ENCODE measurements at places on chromosomes 2 and 18.
A peak's percentile ranks its signal among the peaks of the same experiment; 100 is the strongest.

GRCh38 chr2:202763916-202764315 is 107.7 kb downstream of the ICA1L start:
- DNase-seq: no peak

- DNase-seq: no peak
Observed at GRCh38 chr2:167924556-167924955, 322.8 kb downstream of the STK39 start.

DNA sequence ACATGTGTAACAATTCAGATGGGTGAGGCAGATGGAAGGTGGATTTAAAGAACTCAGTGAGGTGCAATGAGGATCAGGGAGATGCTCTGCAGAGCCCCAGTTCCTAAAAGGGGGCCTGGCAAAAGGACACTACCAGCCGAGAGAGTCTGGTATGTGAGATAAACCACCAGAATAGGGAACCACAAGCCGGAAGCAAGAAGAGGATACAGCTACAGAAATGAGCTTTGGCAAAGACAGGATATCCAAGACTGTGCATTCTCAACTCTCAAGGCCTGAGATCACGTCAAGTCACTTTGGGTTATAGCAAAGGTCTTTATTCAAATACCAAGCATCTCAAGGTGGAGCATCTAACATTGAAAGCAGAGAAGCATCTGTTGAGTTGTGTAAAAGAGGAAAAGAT is 293.5 kb downstream of the ARHGAP15 start:
- no peak for DNase-seq

- DNase-seq: no peak
Observed at GRCh38 chr2:218436992-218437391, 18.1 kb downstream of the VIL1 start.

- no peak for DNase-seq
Observed at GRCh38 chr2:143355870-143356269, 226.7 kb downstream of the ARHGAP15 start.

- no peak for DNase-seq
Observed at GRCh38 chr2:131034122-131035051, 58.9 kb downstream of the FAM168B start.

DNA sequence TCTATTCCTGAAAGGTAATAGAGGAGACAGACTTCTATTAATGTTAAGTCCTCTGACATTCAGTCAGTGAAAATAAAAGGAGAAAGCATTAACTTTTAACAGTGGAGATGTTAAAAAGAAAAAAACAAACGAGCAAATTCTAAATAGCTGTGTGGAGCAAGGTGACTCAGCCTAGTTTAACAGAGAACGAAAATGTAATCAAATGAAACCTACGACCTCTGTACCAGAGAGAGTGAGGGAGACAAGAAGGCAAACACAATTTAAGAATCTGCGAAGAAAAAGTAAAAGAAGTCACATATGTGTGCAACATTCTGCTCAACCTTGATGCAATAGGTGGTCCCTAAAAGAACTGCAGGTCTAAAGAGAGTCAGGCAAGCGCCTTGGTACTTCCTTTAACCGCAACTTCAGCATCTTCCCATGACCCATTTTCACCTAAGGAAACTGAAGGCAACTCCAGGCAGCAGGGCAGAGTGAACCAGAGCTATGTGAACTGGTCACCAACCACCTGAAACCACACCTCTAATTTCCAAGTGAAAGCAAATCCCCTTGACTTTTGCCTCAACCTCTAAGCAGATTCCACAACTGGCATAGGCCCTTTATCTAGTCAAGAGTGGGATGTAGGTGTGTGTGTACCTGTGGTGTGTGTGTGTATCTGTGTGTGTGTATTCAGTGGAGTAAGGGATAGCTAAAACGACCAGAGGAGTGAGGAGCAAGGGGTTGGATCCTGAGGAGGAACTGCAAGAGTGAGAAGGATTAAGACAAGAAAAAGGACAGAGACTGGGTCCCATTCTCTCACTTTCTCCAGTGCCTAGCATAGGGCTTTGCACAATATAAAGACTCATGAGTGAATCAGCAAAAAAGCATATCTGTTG is 43.0 kb downstream of the FIGN start:
- no peak for DNase-seq

DNA sequence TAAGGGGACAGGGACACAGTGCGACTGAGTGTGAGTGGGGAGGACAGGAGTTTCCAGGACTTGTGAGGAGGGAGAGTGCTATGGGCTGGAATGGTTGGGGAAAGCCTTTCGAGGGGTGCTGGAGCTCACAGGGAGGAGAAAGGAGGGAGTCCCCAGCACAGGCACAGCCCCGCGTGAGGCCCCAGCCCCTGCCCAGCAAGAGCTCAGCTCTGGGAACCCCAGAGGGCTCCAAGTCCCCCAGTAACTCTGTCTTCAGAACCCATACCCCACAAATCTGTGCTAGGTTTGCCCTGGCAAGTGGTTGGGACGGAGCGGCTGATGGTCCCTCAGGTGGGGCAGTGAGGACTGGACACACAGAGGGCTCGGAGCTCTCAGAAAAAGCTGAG is 75.4 kb downstream of the SFXN5 start:
- DNase-seq: no peak

DNA sequence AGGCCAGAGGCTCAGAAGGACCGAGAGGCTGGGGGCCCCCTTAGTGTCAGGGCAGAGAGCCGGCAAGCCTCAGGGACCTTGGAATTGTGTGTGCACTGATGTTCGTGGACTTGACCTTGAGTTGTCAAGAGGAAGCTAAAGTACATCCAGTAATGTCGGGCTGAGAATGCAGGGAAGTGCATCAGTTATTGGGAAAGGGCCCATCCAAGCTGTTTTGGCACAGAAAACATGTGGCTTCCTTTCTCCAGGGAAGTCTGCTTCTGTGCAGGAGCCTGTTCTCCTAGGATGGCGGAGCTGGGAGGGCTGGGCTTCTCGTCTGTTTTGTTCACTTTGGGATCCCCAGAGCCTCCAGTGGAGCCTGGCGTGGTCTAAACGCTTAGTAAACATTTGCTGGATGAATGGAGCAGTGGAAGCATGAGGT is 23.7 kb downstream of the ATOH8 start:
- no peak for DNase-seq

GRCh38 chr2:189092936-189093335 is 86.6 kb downstream of the COL5A2 start:
- no peak for DNase-seq

DNA sequence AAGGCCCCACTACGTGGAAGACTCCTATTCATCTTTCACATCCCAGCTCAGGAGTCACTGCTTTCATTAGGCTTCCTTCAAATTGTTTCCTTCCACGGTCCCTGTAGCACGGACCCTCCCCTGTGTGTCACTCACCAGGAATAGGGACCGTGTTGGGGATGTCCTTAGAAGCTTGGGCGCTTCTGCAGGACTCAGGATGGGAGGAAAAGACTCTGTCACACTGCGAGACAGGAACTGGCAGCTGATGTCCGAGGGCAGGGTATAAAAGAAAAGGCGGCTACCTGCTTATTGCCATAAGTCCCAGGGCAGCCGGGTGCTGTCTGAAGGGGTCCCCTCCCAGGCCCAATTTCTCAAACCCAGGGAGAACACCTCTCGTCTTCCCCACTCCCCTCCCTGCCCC is 79.1 kb downstream of the BCL2L11 start:
- DNase-seq: no peak

GRCh38 chr2:25480561-25480960 is 138.8 kb upstream of the DNMT3A start:
- DNase-seq: no peak

DNA sequence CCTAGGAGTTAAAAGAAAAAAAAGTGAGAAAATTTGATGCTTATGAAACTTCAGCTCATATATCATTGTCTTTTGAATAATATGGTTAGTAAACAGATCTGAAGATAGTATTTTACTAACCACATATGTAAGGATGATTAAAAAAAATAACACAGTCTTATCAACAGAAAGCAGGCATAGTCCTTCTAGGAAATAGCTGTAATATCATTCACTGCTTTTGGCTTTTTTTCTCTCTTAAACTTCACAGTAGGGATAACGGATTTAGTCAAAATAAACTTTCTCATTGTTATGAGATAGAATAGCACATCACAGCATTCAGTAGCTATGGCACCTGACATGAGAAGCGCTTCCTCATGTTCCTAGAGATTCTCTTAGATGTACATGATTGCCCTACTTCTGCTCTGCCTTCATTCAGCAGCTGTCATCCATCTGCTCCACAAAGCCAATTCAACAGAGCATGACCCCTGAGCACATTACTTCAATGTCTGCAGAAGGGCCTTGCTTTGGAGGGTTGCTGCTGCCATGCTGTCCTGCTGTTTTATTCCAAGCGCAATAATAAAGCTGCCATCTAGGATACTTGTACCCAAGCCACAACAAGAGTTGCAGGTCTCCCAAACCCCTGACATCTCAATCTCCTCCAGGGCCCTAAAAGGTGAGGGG is 67.0 kb downstream of the TTC21B start:
- no peak for DNase-seq

- peak; percentile 60 for DNase-seq
Observed at GRCh38 chr2:28958689-28959088, 22.4 kb upstream of the TOGARAM2 start.

DNA sequence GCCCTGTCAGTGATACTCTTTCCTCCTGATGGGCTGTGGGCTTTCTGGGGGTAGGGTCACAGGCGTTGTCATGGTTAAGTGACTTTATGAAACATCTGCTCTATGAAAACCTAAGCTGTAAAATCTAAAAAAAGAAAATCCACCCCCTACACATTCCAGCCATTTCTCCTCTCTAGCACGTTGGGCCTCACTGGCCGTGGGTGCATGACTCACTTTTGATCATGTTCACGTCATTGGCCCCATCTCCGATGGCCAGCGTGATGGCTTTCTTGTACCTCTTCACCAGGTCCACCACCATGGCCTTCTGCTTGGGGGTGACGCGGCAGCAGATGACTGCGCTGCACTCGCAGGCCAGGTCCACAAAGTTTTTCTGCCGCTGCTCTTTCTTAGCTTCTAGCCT is 39.3 kb upstream of the NARS1 start:
- no peak for DNase-seq

- no peak for DNase-seq
Observed at GRCh38 chr2:29246383-29247300, 131.4 kb downstream of the CLIP4 start.

DNA sequence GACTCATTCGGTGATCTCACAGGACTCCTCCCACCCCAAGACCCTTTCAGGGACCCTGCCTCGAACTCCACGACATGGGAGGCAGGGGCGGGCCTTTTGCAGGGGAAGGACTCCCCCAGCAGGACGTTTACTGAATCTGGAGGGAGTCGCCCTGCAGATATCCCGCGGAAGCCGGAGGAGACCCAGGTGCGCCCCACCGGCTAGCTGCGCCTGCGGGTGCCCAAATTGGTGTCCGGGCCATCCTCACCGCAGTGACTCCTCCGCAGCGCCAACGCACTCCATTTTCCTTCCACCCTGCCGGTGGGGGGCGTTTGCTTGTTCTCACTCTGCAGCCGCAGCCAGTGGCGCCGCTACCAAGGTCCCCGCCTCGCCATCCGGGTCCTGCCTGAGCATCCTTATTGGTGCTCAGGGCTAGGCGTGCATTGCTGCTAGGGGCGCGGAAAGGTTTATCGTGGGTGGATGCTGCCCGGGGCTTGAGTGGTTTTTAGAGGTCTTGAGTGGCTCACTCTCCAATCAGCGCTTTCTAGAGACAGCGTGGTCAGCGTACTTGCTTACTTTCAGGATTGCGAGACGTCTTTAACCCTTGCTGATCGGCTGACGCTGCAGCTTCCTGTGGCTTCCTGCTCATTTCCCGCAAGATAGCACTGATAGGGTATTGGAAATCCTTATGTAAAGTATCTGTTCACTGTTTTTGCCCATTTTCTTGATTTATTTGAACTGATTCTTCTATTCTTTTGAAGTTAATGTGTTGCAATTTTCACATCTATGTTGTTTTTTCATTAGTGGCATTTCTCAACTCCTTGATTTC is 81.4 kb downstream of the BIN1 start:
- DNase-seq: no peak

DNA sequence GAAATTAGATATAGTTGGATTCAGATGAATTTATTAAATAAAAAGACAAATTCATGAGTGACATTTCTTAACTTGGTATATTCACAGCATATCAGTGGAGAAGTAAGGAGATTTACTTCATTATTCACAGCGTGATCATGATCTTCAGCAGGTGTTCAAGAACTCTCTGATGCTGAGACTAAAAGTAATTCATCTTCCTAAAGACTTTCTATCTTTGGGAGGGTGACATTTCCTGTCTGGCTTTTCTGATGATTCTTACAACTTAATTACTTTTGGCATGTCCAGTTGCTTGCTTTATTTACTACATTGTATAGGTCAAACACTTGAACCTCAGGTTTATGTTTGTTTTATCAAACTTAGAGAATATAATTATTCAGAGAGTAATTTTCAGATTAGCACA is 224.6 kb downstream of the PLCL1 start:
- no peak for DNase-seq

DNA sequence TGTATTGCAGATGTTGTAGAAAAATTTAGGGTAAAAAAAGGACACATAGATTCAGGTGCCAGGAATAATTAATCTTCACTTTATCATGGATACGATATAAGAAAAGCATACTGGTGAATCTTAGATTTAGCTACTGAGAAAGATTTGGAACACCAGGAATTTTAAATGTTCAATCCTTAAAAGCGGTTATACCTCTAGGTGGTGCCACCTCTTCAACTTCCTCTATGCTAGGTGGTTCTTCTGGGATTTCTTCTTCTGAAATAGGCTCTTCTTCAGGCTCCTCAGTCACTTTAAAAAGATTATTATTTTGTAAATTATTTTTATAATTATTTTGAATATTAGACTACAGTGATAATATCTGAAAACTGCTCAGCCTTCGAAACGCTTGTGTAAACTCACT is 133.1 kb downstream of the TTN start:
- DNase-seq: no peak

DNA sequence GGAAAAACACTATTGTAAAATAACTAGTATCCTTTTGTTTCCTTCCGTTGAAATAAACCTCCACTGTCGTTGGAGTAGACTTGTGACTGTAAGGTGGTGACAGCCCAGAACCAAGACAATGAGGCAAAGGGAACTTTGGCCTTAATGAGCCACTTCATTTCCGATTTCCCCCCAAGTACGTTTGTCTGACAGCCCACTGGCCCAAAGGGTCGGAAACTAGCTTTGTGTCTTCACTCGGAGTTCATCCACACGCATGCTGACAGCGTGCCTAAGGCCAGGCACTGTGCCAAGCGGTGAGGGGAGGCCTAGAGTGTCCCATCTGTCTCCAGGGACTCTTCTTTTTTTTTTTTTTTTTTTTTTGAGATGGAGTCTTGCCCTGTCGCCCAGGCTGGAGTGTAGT is 21.0 kb downstream of the HJURP start:
- DNase-seq: no peak

DNA sequence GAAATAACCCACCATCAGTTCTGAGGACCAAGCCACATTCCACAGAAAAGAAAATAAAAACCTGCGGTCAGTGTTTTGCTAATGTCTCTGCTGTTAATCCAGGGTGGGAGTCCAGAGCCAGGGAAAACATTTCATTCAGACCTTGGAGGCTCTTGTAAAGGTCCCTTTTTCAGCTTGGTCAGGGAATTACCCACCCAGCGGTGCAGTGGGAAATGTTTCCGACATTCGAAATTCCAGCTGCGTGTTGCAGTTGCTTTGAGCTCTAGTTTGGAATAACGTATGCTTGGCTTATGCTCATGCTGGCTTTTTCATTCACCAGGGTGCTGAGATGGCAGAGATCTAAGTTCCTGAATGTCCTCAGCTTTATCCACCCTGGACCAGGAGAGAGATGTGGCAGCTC is 219.1 kb downstream of the TRIB2 start:
- DNase-seq: no peak

Measured in smooth muscle cell of the brain vasculature (primary cell).